Activated effector memory CD4-positive, alpha-beta T cell treated with Interleukin-2 at 50 U/mL for 16 hours (primary cell): ENCODE measurements at places on chromosomes 1 and 21.
A peak's percentile ranks its signal among the peaks of the same experiment; 100 is the strongest.

- no peak for DNase-seq
Observed at GRCh38 chr1:244341455-244342450, 110.0 kb downstream of the ADSS2 start.

DNA sequence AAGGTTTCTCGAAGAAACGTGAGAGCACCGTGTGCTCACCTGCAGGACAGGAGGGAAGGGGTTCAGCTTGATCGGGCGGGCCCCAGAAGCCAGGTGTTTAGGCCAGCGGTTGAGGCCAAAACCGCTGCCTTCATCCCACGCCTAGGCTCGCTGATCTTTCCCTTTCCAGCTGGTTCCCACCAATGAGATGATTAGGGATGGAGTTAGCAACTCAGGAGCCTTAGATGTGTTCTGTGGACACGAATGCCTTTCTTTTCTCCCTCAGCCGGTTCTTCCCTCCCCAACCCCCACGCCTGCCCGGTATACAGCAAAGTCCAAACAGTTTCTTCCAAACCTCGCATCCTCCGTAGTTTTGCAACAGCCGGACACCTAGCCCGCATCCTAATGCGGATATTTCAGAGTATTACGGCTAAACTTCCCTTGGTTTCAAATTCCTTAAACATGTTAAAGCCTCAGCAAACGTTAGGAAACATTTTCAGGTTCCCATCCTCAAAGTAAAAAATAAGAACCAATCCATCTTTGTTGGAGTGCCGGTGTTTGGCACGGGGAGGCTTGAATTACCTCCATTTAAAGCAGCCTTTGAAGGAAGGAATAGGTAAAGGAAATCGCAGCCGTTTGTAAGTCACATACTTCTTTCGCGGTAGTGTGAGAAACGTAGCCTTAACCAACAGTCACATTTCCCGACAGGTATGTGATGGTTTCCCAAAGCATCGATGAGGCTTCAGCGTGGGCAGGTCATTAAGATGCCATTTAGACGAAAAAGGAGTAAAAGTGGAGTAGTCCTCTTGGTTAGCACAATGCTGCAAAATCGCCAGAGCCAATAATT, 1.1 kb downstream of the LRRC8C start:
- no peak for DNase-seq

- peak; percentile 48 for DNase-seq
Observed at GRCh38 chr1:25711555-25712298, 88.3 kb upstream of the SELENON start.

- no peak for DNase-seq
Observed at GRCh38 chr1:151854658-151855057, 1.1 kb upstream of the THEM5 start.

- DNase-seq: no peak
Observed at GRCh38 chr21:29827236-29827635, 112.6 kb downstream of the GRIK1 start.

GRCh38 chr1:23057301-23057700, 38.0 kb downstream of the KDM1A start:
- DNase-seq: no peak

GRCh38 chr1:94270801-94271203, 33.4 kb upstream of the ARHGAP29 start:
- DNase-seq: no peak

DNA sequence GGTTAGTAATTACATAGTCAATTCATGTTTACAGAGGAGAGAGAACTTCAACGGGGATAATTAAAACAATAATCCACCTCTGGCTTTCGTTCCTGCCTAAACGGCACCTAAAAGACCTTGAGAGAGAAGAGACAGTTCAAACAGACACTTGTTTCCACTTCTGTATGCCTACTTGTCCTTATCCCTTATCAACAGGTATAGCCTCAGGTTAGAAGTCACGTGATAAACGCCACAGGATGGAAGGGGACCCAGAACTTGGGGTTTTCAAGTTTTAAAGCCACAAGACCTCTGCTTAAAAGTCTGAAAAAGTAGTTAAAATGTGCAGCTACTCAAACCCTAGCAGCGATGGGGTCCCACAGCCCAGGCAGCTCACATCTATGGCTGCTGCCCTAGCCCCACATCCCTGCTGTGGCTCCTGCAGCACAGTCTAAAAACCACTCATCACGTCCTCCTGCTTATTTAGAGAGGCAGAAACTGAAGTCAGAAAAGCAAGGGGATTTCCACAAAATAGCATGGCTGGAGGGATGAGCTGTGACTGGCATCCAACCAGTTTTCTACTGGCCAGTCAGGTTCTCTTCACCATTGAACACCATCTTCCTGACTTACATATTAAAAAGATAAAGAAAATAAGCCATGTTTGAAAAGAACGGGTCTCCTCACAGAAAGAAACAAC, 51.2 kb upstream of the SEC16B start:
- DNase-seq: no peak

DNA sequence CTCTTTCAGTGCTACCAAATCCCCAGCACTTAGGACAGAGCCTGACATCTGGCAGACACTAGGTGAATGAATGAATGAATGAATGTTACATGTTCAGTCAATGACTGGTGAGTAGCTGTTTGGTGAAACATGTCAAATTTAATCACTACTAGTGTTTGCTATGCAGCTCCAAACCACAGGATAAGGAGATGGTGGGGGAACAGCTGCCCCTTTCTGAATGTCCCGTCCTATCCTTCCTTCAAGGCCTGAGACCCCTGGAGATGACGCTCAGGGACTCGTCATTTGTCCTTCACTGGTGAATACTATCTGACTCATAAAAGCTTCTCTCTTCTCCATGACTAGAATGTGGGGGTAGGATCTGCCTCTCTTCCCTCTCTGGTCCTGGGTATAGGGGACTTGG, 175.4 kb downstream of the HIVEP3 start:
- DNase-seq: no peak

DNA sequence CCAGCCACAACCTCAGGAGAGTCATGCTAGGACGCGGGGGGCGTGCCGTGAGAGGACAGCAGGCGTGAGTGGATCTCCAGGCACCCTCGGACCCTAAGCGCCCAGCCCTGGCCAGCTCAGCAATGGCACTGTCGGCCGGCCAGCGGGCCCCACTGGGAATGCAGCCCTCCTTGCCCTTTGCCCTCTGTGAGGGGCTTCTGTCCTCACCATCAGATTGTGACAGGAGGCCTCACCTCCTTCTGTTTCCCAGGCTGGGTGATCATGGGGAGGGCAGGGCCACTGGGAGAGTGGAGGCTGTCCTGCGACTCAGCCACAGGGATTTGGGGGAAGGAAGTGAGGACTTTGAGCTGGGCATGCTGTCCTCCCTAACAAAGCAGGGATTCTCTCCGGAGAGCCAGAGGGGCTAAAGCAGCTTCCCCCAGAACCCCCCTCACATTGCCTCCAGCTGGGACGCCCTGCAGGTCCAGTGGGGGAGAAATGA, 6.6 kb upstream of the LRRC3 start:
- DNase-seq: no peak

DNA sequence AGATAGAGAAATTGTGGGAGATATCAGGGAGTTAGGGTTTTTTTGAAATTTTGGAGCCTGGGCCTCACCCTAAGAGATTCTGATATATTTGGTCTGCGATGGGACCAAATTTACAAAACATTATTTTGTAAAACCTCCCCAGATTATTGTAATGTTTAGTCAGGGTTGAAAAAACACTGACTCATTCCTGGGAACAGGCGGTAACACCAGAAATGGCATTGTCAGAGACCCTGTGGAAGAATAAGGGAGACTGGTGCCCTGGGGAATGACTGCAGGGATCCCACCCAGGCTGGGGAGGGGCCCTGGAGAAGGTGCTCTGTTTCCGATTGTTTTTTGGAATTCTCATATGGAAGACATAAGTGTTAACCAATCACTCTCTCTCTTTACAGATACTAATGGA, 13.1 kb upstream of the STRIP1 start:
- DNase-seq: no peak

DNA sequence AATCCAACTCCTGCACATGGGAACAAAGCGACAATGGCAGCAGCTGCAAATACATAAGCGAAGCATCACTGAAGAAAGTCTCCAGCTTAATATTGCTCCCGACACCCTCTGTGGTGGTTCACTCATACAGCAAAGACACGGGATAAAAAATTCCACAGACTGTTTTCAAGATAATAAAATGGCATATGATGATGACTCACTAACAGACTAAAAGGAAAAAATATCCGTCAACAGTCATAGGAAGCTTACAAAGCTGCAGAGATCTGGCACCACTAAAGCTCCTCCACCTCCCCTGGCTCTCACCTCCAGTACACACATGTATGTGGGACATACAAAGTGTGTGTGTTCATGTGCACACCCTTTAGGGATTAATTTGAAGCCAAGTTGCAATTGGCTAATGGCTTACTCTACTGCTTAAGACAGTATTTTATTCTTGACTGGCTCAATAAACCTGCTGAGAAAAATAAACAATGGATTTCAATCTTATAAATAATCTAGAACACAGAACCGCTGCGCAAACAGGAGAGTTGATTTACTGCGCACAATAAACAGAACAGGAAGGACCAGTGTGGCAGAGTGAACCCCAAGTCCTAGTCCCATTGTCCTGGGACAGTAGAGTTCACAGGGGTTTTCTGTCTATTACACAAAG, 94.4 kb downstream of the SLC45A1 start:
- DNase-seq: no peak

DNA sequence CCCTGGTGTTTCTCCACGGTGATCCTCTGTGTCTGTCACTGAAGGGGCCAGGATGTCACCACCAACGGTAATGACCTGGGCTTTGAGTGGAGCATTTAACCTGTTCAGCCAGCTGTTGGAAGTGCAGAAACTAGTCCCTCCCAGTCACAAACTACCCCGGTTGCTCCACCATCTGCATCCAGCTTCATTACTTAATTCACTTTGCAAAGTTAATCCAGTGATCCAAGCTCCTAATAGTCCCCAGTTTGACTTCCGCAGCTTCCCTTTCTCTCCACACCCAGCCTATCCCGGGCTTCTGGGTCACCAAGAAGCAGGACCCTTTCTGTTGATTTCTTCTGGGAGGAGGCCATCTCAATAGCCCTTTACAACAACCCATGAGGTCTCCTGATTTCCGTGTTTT, 63.5 kb downstream of the MDM4 start:
- no peak for DNase-seq

DNA sequence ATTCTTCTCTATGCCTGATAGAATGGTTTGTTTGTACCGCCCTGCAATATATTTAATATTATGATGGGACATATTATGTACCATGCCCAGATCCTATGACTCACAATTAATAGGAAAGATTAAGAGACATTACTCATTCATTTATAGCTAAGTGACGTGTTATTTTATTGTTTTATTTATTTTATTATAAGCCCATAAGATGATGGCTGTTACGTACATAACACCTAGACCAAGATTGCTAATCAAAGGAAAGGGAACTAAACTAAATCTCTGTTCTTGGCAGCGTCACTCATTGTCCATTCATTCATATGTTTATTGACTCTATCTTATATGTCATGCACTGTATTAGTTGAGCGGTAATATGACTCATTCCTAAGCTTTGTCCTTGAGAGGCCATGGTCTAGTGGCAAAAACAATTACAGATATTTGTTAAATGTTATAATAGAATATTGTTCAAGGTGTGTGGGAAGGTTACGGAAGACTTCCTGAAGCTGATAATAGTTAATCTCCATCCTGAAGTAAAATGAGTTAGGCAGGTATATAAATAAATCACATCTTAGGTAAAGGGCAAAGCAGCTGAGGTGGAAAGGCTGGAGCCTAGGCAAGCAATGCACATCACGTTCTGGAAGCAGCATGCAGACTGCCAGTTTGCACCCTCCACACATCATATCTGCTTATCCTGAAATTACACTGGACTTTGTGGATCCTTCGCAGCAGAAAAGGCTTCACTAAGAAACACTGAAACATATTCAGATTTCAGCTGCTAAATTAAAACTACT, 16.6 kb upstream of the CD55 start:
- no peak for DNase-seq

GRCh38 chr1:45454464-45454863, 36.5 kb downstream of the TESK2 start:
- DNase-seq: no peak

GRCh38 chr21:16404776-16405175, 675.0 kb downstream of the USP25 start:
- DNase-seq: no peak

DNA sequence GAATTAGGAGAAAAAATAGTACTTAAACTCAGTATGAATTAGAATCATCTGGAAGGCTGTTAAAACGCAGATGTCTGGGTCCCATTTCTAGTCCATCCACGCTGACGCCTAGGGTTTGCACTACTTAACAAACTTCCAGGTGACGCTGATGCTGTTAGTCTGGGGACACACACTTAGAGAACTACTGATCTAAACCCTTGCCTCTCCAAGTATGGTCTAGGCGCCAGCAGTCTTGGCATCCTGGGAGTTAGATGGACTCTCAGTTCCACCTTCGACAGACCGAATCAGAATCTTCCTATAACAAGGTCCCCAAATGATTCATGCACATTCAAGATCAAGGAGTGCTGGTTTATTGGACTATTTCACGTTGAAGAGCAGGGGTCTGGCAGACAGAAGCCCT, 11.5 kb downstream of the DIO1 start:
- DNase-seq: no peak

DNA sequence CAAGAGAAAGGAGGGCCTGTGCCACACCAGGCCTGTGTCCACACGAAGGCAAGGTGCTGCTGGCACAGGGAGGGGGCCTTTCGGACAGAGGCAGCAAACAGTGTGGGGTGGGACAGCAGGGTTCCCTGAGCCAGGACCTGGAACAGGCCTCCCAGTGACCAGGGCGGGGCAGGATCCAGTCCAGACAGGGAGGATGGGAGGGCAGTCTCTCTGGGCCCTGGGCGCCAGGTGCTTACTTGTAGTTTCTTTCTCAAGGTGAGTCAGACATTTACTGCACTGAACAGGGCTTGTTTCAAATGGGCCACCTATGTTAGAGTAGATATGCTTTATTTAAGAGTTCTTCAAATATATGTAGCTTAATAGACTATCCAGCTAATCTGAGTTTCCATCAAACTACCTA, 52.8 kb upstream of the STUM start:
- DNase-seq: no peak

DNA sequence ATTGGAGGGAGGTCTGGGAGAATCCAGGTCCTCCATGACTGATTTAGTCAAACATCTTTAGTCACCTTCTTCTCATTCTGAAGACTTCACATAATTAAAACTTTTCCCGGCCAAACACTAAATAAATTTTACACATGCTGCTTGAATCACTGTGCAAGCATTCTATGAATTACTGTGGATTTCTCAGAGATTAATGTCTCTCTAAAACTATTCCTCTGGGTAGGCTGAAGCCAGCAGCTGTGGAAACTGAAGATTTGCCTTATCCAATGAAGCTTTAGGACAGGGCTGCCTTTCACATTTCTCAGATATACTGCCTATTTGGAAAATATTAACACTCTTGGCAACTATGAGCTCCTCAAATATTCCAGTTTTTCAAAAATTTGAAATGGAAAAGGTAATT, 61.7 kb downstream of the JMJD4 start:
- no peak for DNase-seq
